NCI-H1436 (cell line): ENCODE measurements at places on chromosomes 5 and 9.

GRCh38 chr5:68438876-68439275, 223.3 kb downstream of the PIK3R1 start:
- DNase-seq: no peak

DNA sequence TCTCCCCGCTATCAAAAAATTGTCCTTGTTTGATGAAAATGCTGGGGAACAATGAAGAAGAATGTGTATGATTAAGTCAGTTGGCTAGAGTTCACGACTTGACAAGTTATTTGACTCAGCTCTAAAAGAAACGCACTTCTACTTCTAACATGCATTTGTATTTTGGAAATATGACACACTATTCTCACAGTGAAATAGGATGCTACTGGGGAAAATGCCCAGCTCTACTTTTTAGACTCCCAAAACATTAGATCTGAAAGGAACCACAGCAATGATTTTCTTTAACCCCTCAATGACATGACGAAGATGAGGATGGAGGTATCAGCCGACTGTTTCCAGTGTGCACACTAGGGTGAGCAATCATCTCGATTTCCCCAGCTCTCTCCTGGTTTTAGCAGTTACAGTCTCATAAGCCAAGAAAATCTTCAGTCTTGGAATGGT, 83.6 kb upstream of the PCSK1 start:
- no peak for DNase-seq

DNA sequence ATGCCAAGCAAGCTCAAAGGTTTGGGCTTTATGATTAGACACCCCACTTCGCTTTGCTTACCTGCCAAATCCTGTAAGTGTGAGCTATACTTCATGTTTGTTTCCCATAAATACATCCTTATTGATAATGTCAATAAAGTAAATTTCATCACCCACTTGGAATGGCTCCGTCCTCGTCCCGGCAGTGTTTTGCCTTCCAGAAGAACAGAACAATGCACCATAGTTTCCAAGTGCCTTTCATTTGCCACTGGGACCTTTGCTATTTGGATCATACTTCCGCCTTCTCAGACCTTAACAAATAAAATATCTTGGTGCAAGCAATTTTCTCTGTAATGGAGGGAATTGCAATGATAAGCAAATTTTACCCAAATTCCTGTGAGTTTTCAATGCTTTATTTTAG, 229.3 kb downstream of the PIK3R1 start:
- no peak for DNase-seq

DNA sequence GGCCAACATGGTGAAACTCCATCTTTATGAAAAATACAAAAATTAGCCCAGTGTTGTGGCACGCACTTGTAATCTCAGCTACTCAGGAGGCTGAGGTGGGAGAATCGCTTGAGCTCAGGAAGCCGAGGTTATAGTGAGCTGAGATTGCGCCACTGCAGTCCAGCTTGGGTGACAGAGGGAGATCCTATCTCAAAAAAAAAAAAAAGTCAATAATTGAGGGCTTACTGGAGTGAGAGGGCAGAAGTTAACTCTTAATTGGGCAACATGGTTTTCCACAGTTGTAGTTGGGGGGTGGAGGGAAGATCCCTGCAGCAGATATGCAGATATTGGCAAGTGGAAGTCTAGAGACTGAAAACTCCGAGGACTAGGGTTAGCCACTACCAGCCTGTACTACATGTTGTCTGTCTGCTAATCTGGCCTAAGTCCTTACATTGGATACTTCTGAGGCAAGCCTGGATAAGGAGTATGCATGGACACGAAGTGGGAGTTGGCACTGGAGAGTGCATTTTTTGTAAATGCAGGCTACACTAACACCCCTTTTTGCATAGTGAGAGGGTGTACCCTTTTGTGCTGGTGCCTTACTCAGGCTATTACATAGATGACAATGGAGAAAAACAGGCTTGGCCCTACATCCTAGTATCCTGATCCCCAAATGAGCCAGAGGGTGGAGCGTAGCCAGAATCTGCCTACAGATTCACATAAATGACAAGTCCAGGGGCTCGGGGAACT, 89.0 kb upstream of the NIPBL start:
- DNase-seq: no peak

DNA sequence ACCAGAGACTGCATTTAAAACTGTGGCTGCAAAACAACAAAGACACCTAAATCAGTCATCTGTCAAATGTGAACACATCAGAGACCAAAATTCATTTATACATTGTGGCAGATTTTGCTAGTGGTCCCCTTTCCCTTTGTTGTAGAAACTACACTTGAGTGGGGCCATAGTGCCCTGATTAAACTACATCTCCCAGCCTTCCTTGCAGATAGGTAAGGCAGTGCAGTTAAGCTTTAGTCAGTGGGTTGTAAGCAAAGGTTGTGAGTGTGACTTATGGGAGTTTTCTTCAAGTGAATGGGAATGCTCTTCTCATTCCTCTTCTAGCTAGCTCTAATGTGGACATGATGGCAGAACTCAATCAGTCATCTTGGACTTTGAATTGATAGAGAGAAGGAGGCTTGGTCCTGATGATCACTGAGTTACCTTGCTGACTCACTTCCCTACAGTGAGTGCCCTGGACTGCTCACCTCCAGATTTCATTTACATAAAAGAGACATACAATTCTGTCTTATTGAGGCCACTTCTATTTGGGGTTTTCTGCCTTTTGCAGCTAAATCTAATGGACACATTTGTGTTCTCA, 35.2 kb upstream of the SPARC start:
- no peak for DNase-seq

DNA sequence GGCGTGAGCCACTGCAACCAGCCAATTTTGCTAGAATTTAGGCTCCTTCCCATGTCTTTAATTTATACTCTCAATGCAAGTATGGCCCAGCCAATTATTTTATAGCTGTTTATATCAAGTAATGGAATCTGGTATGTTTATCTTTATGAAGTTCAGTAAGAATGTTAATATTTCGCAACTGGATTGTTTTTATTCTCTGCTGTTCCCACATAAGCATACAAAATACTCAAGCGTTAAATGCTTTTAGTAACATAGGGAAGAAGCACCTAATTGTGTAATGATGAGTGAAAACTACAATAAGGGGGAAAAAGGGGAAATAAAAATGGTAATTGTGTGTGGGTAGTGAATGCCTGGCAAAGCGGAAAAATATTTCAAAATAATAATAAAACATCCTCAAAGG, 21.3 kb downstream of the PWWP2A start:
- DNase-seq: no peak

DNA sequence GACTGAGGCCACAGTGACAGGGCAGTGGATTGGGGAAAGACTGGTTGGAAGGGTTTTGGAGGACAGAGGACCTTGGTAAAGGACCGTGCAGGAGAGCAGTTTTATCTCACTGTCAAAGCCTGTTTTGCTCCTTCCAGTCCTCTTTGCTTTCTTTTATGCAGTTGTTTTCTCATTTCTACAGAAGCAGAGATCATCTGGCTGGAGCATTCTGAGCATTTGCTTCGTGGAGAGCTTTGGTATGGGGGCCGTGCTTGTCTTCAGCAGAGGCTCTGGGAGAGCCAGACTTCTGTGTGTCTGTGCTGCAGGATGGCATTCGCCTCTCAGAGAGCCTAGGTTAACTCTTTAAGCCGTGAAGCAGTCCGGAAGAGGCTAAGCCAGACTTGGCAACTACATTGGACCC, 171.8 kb upstream of the TUT7 start:
- no peak for DNase-seq

GRCh38 chr9:107539427-107540163, 50.0 kb upstream of the KLF4 start:
- DNase-seq: no peak

- no peak for DNase-seq
These were observed 161.9 kb upstream of the GAS1 start for GRCh38 chr9:87109231-87109631.

- DNase-seq: no peak
These were observed 605.0 kb downstream of the RAB3C start for GRCh38 chr5:59187857-59188256.

DNA sequence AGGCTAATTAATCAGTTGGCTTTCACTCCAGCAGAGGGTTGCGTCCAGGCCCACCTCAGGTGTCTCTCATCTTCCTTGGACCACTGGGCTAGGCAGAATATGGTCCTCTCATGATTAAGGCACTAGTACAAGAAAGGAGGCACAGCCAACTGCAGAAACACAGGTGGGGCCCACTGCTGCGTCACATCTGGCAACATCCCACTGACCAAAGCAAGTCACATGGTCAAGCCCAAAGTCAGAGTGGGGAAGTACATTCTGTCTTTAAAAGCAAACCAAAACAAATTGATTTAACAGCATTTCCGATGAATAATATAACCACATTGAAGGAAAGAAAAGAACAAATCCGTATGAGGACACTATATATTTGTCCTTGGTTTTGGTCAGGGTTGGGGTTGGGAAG, 28.0 kb upstream of the UBTD2 start:
- no peak for DNase-seq

DNA sequence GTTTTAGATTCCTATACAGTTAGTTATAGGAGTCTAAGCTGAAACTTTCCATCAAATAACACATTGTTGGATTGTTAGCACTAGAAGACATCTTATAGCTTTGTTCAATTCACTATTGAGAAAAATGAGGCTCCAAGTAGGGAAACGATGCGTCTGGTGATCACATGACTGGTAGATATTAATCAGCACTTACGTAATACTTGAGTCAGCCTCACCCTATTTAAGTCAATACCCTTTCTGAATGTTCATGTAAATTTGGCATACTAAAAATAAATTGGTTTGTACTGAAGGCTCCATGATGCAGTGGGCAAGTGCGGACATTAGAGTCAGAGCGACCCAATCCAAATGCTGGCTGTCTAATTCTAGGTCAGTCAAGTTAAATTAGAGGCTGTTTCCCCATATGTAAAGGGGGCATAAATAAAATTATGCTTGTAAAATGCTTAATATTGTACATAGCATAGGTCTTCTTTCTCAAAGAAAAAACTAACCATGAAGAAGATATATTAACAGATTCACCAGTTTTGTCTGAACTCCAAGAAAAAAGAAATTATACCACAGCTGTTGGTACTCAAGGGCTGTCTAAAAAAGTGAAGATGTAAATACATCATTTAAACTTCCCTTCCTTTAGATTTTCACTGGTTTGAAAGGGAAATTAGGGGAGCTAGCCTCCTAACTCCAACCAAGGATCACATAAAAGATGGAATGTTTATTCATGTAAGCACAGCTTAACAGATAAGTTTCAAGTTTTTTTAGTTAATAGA, 406.6 kb upstream of the TLE4 start:
- DNase-seq: no peak

DNA sequence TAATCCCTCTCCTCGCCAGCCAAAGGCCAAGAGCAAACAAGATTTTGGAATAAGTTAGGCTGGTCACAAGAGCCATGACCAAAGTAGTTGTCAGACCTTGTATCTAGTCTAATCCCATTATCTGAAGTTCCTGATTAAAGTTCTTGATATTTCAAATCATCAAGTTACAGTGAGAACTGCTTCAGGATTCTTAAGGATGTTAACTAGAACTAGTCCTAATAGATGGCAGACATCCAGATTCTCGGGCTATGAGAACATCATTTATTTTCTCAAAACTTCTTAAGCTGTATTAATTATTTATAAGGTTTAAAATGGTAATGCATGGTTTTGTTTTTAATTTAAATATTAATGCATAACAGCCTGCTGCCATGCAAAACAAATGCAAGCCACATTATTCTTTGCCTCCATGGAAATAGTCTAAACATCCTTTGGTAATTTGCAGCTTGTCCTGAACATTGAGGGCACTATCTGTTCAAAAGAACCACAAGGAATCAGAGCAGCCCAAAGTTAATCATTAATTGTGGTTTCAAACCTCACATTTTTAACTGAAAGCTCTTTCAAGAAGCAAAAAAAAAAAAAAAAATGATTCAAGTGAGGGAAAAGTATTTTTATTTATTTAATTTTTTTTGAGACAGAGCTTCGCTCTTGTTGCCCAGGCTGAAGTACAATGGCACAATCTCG, 95.1 kb downstream of the TTC39B start:
- no peak for DNase-seq

- no peak for DNase-seq
These were observed 1.4 kb upstream of the GDNF start for GRCh38 chr5:37841203-37841602.

- DNase-seq: peak; percentile 33
These were observed 524 bp downstream of the PRR7 start for GRCh38 chr5:177447066-177447610.

DNA sequence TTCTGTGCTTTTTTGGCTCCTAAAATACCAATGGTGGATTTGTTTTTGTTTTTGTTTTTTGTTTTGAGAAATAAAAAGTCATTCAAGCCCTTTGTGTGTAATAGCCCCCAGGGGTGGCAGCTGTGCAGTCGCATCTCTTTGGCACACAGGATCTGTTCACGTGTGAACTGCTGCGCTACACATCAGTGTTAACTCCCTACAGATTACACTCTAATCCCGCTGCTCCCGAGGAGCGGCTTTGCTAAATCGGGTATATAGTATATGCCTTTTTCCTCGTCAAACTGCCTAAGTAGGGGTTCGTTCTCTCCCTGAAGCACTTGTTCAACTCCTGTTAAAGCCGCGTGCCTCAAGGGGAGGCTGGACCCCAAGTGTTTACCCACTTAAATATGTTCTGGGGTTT, 22.3 kb downstream of the ZBTB34 start:
- DNase-seq: no peak

- DNase-seq: no peak
These were observed 262.1 kb downstream of the SPOCK1 start for GRCh38 chr5:137236849-137237507.

DNA sequence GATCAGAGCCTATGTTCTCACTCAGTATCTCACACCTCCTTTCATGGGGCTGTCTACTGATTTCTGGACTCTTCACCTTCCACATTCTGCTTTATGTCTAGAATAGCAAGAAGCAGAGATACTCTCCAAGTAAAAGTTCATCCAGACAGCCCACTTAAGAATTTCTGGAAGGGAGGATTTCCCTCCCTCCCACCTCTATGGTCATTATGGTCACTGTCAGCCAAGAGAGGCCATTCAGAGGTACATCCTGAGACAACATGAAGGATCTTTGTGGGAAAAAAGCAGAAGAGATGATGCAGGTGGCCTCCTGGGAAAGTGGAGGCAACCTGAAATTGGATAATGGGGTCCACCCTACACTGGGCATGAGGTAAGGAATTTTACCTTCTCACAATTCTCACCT, 179.5 kb upstream of the ZNF462 start:
- no peak for DNase-seq

- no peak for DNase-seq
These were observed 6.0 kb downstream of the LRRC8A start for GRCh38 chr9:128887914-128888350.

- no peak for DNase-seq
These were observed 75.7 kb upstream of the GLIS3 start for GRCh38 chr9:4375424-4376200.

DNA sequence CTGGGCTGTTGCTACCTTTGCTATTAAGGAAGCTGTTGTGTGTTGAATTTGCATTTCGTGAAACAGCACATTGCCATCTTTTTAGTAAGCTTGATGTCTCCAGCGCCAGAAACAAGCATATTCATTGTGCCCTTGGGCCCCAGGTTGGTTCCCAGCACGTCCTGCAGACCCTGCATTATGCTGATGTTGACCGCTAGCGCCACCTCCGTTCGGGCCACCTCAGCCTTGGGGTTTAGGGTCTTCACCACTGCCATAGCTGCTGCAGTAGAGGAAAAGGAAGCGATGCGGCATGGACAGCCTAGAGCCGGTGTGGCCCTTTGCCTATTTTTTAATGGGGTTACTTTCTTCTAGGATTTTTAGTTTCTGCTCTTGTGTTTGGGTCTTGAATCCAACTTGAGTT, 23.8 kb upstream of the OTULIN start:
- DNase-seq: no peak

- no peak for DNase-seq
These were observed 5.4 kb upstream of the MAP1B start for GRCh38 chr5:72101828-72102227.

GRCh38 chr5:36658038-36658756, 51.8 kb downstream of the SLC1A3 start:
- DNase-seq: no peak
